ENCODE measurements at places on chromosomes 5 and 9.

DNA sequence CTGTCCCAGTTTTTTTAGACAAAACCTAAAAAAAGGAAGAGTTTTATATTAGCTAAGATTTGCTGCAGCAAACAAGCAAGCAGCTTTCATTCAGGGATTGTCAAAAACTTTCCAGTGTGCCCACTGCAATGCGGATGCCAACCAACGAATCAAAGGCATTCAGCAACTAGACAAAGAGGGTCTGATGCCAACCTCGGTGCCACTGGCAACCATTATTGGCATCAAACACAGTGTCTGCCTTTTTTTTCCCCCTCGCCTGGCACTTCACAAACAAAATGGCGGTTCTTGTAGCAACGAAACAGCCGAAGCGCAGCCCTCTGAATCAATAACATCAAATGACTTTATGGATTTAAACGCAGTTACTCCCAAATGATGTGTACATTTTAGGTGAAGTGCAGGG lies 10.4 kb downstream of the NFIB start:
- peak; percentile 93 for DNase-seq

DNA sequence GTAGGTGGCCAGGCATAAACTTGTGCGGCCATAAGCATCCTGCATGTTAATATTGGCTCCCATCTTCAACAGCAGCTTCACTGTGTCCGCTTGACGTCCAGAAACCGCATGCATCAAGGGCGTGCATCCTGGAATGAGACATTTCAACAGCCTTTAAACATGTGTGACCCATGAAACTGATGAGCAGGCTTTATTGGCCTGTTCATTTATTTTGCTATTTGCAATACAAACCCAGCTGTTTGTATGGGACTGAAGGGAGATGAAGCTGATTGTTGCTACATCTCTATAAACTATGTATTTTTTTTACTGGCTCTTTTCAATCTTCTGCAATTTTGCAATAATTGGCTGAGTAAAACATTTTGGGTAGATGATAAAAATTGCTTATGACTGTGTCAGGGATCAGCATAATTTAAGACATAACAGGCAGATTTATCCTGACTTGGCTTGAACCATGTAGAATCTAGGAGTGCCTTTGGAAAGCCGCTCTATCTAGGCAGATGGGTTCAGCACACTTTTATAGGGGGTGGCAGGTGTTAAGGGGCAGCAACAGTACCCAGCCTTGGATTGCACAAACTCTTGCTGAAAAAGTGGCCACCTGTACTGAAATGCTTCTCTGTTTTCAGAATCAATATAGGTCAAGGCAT lies 56.9 kb downstream of the ANKRD55 start:
- no peak for DNase-seq

DNA sequence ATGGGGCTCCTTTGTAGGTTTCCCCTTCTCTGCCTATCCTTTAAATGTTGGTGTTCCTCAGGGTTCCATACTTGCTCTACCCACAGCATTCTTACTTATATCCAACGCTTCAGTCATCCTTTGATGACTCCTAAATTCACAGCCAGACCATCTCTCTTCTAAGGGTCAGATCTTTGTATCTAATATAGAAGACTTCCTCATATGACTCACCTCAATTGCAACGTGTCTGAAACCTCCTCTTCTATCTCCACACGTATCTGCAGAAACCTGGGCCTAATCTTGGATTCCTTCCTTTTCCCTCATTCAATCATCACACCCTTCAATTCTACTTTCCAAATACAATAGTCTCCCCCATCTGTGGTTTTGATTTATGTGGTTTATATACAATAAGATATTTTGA lies 68.3 kb downstream of the HMGCR start:
- DNase-seq = no peak

DNA sequence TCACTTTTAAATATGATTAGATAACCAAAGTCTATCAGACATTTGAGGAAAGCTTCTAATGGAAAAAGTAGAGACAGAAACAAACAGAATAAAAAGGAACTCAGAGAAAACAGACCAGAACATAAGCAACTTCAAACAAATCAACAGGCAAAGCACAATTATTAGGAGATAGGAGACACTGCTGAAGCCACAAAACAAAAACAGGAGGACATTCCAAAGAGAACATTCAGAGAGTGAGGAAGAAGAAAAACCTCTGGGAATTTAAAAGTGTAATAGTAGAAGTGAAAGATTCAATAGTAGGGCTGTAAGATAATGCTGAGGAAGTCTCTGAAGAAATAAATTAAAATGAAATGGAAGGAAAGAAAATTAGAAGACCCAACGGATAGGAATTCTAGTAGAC lies 83.2 kb upstream of the TBCA start:
- DNase-seq = no peak

GRCh38 chr5:52582313-52582712 lies 205.4 kb upstream of the ITGA1 start:
- DNase-seq = no peak

GRCh38 chr5:130529511-130530485 lies 625.5 kb downstream of the CHSY3 start:
- no peak for DNase-seq

- DNase-seq = peak; percentile 74
Observed at GRCh38 chr9:33287087-33287490, 3.2 kb upstream of the NFX1 start.

DNA sequence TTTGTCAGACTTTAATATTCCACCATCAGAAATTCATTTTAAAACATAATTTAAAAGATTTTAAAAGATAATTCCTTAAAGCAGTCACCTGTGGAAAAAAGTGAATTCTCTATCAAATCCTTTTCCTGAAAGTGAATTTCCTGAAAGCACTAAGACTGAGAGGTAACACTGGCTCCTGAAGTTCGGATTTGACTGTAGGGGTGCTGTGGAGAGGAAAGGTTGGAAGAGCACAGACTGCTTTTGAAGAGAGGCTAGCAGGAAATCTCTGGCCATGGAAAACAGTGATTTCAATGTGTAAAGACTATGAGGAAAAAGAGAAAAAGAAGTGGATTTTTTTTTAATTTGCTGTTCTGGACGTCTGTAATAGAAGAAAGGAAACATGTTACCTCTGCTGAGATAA lies 35.7 kb upstream of the TMEM161B start:
- no peak for DNase-seq
